ENCODE measurements at places on chromosomes 12 and 14.
A peak's percentile ranks its signal among the peaks of the same experiment; 100 is the strongest.

- peak; percentile 60 for DNase-seq
These were observed 781.4 kb upstream of the TMEM132C start for GRCh38 chr12:127485528-127485927.

- DNase-seq = no peak
These were observed 27.1 kb upstream of the DIO3 start for GRCh38 chr14:101534198-101534597.

DNA sequence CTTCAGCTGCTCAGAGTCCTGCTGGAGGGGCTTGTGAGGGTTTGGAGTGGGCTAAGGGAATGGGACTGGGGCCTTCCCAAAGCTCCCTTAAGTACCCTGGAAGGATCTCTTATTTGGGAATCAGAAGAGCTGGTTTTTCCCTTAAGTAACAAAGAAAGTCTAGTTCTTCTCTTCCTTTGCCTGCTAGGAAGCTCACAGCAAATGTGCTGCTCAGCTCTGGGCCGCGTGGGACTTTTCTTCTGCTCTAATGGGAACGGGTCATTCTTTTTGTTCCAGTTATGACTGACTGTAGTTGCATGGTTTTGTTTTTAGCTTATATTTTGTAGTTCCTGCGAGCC is 6.0 kb downstream of the KIF26A start:
- no peak for DNase-seq

DNA sequence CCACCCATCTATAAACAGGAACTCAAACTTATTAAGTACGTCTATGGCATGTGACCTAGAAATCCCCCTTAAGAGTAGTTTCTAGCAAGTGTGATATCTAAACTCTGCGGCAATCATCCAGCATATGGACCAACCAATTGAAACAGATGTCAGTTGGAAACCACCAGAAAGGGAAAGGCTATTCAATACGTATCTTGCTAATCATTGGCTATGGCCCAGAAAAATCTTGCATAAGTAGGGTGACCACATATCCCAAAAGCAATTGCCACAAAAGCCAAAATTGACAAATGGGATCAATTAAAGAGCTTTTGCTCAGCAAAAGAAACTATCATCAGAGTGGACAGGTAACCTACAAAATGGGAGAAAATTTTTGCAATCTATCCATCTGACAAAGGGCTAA is 24.2 kb downstream of the SYNJ2BP start:
- DNase-seq = no peak

DNA sequence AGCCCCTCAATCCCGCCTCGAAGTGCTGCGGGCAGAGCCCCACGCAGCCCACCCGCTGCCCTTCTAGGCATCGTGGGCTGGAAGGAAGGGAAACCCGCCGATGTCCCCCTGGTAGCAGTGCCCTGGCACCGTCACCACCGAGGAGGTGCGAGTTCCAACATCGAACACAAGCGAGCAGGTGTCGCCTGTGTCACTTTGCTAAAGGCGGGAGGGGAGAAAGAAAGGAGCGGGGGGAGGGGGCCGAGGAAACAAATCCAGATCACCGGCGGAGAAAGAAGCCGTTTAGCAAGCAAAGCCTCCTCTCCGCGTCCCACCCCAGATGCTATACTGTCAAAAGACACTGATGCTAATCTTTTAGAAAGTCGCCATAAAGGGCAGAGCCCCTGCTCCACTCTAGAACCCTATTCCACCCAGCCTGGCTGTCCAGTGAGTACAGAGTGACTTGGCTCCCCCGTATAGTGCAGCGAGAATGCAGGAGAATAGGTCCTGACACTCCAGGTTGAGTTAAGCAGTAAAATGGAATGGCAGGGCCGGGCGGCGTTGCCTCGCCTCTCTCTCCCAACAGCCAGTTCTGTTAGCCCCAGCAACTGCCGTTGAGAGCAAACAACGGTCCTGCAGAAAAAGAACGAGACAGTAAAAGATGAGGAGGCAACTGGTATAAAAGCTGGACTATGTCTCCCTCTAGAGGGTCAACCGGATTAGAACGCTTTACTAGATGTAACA is 67.9 kb upstream of the USP15 start:
- peak; percentile 13 for DNase-seq

- no peak for DNase-seq
These were observed 5.8 kb upstream of the NRXN3 start for GRCh38 chr14:78164226-78164853.

DNA sequence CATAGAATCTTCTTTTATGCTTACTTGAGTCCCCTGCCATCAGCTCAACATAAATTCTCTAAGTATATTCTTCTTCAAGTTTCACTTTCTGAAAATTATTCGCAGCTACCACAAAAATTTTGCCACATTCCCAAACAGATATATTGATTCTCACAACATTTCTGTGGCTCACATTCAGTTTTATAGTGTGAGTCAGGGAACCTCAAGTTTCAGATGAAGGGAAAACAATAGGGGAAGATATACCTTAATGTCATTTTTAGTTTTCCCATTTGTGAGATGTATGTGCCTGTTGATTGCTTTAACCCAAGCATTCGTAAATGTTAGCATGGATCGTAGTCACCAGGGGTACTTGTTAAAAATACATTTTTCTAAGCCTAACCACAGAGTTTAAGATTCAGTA is 465.8 kb downstream of the CCER1 start:
- no peak for DNase-seq

DNA sequence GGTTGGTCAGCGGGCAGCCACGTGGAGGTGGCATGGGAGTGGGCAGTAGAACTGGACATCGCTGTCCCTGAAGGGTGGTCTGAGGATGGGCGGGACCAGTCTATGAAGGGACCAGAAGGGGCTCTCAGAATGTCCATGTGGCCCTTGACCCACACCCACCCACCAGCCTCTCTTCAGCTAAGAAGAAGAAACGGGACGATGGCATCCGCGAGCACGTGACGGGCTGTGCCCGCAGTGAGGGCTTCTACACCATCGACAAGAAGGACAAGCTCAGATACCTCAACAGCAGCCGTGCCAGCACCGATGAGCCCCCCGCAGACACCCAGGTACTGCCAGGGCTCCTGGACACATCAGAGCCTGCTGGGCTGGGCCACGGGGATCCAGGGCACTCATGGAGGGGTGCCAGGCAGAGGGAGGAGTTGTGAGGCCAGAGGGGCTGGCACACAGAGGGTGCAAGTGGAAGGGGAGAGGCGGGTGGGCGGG is 21.3 kb downstream of the SETD1B start:
- no peak for DNase-seq

- DNase-seq = peak; percentile 16
These were observed 100.3 kb downstream of the LIN7A start for GRCh38 chr12:80837342-80837978.

DNA sequence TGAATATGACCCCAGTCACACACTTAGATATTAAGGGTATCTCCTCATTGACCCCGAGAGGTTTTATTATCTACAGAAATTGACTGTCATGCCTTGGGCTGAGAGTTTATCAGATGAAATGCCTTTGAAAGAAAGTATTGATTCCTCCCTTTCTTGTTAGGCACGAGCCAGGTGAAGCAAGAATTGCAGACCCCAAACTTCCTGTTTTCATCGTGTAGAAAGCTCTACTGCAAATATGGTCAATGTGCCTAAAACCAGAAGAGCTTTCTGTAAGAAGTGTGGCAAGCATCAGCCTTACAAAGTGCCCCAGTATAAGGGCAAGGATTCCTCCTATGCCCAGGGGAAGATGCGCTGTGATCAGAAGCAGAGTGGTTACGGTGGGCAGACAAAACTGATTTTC is 143.9 kb upstream of the FUT8 start:
- no peak for DNase-seq

DNA sequence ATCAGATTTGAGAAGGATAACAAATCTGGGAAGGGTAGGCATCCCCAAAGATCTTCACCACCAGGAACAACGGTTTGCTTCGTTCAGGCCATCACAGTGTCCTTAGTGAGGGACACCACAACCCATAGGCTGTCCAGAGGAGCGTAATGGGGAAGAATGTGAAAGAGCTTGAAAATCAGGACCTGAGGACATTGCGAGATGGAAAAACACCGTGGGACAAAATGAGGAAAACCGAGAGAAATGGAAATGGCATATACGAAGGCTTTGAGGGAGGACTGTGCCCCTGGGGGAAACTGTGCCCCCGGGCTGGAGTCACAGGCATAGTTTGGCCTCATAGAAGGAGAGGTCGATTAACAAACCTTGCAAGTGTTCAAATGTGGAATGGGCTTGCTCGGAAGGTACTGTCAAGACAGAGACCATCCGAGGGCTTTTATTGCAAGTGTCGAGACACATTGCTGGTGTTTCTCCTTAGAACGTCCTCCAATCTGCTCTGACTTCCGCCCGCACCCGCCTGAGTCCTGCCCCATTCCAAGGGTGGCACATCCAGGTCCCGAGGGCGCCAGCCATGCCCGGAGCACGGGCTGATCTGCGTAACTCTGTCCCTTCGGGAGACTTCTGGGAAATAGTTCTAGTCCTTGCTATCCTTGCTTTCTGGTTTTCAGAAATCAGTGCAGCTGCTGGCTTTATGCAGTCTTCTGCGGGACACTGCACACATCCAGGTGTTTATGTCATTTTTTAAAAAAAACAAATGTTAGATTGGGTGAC is 885 bp upstream of the PALS1 start:
- peak; percentile 41 for DNase-seq

DNA sequence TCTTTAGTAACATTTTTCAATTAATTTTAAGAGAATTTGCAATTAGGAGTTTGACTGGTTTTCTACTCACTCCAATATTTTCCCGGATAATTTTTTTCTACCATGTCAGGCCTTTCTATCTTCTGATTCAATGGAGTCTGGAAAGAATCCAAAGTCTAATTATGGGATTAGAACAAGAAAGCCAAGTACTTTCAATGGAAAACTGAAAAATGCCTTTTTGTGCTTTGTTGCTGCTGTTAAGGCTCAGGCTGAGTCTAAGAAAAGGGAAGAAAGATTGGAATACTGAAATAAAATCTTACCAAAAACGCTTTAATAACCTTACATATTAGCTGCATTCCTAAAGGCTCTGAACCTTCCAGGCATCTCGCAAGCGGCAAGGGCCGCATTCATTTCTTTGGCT is 24.4 kb upstream of the DHRS4 start:
- no peak for DNase-seq

DNA sequence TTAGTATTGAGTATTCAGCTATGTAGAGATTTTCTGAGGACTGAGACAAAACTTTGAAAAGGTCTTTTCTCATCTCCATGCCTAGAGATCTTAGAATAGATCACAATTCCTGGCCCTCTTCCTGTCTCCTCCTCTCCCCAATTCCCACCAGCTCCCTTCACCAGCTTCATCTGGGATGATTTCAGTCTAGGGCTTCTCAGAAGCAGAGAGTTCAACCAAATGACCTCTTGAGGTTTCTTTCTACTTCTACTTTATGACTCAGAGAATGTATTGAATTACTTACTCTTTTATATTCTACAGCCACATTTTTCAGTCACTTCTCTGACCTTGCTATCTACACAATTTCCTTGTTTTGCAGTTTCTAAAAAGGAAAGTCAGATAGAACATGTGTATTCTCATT is 19.4 kb upstream of the SNX6 start:
- no peak for DNase-seq

DNA sequence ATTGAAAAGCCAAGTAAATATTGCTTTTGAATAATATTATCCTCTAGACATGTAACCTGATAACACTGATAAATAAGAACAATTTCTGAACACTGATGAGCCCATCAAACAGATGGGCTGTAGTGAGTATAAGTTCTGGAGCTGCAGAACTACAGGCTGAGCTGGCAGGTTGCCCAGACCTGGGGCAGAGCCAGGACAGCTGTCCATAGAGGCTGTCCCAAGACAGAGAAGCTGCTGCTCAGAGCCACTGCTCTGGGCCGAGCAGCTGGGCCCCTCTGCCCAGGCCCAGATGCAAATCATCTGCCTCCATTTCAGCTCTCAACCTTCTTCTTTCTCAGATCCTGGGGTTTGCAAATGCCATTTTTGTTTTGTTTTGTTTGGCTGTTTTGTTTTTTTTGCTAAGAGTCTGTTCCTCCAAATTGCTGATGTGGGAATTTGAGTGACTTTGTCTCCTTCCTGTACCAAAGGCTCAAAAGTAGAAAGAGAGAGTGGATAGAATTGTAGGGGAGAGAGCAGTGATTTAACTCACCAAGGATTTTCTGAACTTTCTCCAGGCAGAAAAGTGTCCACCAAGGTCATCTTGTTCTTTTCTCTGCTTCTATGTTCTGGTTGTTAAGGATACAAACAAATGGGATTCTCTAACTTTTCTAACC is 4.0 kb upstream of the TESPA1 start:
- peak; percentile 85 for DNase-seq

DNA sequence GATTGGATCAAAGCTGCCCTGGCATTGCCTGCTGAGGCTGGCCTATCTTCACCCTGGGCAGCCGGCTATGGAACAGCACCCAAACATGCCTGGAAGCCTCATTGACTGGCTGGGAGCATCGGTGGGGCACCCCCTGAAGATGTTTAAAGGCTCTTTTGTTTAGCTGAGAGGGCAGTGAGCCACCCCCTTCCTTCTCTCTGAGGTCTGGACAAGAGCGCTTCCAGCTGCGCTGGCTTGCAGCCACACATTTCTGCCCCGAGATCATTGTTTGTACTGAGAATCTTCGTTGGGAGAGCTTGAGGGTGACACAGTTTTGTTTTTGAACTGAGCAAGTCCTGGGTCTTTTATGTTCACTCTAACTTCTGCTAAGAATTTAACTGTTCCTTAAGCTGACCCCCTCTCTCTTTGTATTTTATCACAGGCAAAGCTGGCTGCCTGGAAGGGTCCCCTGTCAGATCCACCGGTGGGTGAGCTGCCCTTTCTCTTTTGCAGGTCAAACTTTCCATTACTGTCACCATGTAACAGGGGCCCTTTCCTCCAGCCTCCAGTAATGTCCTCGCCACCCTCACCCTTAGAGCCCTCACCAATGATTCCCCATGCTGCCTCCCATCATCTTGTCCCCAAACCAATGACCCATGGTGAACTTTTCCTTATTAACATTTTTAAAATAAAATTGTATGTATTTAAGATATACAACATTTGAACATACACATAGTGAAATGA is 212.2 kb downstream of the KIF26A start:
- peak; percentile 87 for DNase-seq
